ENCODE measurements at places on chromosomes 1 and 21.

DNA sequence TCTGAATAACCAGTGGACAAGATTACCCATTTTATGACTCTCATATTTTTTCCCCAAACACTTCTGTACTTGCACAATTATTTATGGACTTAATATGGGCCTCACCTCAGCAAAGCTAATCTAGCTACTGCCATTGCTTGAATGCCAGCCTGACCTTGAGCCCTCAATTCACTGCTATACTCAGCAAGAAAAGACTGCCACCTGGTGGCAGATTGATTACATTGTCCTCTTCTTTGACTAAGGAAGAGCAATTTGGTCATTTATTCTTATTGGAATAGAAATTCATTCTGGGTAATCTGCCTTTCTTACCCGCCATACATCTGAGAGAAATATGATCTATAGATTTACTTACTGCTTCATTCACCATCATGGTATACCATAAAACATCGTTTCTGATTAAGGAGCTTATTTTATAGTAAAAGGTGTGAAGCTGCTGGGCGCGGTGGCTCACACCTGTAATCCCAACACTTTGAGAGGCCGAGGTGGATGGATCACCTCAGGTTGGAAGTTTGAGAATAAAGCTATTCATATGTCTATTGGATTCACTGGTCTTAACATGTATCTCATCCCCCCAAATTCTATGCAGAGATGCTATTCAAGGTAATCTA lies 32.9 kb upstream of the DIPK1A start:
- peak; percentile 83 for DNase-seq

DNA sequence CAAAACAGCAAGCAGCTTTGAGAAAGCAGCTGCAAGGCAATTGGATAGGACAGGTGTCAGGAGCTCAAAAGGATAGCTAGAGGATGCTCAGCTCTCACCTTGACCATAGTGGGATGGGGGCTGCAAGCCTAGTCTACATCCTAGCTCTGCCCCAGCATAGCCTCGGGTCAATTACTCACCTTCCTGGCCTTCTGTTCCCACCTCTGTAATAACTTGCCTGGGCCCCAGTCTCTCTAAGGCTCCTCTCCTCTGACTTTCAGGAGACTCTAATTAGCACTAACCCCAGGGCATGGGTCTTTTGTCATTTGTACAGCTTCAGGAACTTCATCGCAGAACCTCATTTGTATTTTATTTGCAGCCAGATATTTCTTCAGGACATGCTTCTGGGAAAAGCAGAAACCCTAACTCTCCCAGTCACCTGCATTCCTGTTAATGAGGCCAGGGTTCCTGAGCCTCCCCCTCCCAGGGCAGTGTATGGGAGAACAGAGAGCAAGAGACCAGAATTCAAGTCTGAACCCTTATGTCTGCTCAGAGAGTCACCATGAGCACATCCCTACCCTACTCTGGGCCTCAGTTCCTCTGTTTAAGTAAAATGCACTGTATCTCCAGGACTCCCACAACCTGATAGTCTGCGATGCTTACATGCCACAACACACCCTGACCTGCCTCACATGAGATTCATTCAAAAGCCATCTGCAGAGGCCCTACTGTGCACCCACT lies 108.1 kb downstream of the MATN1 start:
- DNase-seq, result no peak

DNA sequence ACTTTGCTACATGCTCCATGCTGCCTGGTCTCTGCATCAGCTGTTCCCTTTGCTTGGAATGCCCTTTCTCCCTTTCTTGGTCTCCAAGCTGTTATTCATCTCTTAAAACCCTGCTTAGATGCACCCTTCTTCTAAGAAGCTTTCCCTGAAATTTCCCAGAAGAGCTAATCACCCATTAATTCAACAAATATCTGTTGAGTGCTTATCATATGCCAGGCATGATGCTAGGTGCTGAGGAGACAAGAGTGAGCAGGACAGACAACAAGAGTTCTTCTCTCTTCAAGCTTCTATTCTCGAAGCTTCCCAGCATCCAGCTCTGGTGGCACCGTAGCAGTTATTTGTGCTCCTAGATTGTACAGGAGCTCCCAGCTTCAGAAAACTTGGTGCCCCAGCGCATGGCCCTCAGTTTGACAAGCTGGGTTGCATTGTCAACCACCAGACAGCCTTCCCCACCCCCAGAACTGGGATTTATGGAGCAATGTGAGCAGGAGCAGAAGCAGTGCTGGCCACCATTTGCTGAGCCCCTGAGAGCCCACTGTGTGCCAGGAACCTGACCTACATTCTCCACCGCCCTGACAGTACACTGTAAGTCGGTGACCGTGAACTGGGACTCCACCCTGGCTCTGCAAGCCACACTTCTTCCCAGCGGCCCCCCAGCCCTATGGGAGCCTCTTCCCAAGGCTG lies 68.0 kb upstream of the ACOT11 start:
- no peak for DNase-seq

DNA sequence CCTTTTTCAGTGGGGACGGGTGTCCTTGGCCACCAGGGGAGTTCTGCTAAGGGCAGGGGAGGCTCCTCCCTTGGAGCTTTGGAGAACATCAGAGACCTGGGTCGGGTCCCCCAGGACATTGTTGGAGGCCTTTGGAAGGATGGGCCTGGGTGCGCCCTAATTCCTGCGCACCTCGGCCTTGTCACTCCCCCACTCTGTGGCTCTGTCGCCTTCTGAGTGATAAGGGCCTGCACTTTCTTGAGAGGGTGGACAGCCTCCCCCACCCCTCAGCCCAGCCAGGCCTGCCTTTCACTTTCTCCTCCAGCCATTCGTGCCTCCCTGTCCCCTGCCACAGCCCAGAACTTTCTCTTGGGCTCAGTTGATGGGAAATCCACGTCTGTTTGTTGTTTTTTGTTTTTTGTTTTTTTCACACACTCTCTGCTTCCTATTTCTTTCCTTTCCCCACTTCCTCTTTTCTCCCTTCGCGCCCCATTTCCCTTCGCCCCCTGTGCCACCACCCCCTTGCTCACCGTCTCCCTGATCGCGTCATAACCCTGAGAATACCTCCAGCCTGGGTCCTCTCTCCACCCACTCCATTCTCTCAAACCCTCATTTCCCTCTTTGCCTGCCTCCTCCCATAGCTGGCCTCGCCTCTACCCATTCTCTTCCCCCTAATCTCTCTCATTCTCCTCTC lies 85.6 kb downstream of the PAX7 start:
- no peak for DNase-seq

GRCh38 chr1:7333094-7333493 lies 438.0 kb upstream of the VAMP3 start:
- DNase-seq, result no peak

DNA sequence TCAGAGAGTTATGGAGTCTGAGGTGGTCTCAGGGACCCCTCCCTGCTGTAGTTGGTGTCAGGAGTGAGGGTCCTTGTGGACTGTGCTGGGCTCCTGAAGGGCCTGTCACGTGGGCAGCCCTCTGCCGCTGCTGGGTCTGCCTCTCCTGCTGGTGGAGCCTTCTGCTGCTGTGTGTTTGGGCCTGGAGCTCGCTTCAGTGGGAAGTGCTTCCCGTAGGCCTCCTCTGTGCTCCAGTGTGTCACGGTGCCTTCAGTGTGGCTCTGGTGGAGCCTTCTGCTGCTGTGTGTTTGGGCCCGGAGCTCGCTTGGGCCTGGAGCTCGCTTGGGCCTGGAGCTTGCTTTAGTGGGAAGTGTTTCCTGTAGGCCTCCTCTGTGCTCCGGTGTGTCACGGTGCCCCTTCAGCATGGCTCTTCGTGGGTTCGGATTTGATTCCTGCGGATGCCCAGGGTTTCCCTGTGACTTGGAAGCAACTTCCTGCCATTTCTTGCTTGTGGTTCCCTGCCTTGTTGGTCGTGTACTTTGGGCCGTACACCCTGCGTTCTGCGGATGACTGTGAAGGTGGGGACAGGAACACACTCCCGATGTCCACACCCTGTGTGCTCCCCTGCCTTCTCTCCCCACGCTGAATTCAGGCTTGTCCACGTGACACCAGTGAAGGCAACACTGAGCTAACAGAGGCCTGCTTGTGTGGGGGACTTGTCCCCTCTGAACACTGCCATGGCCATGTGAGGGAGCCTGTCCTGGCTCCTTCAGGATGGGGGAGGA lies 19.5 kb downstream of the C1orf174 start:
- DNase-seq, result no peak
